ENCODE measurements at places on chromosomes 6 and 20.

GRCh38 chr6:34970488-34970887 lies 81.4 kb downstream of the ANKS1A start:
- no peak for DNase-seq

DNA sequence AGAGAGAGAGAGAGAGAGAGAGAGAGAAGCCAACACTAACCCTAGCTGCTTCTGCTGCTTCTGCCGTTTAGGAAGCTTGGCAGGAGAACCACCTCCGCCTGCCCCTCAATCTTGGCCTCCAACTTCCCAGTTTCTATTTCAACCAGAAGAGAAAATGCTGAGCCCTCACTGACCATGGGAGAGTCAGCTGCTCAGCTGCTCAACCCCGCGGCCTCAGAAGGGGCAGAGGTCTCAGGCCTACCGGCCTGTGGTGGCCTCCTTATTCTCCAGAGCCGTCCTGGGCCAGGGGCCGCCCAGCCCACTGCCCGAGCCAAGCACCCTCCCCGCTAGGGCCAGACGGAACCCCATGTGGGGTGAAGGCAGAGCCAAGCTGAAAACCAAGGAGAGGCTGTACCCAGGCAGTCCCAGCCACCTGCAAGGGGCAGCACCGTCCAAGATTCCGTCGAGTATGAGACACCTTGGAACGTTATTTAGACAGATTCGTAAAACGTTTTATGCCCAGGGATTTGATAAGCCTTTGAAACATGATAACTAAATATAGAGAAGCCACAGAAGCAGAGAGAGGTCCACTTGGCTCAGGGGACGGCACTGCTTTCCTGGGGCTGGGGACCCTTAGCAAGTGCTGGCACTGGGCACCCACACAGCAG lies 116.6 kb downstream of the DLL1 start:
- no peak for DNase-seq

- no peak for DNase-seq
These were observed 530.2 kb upstream of the MAN1A1 start for GRCh38 chr6:119879731-119880130.

DNA sequence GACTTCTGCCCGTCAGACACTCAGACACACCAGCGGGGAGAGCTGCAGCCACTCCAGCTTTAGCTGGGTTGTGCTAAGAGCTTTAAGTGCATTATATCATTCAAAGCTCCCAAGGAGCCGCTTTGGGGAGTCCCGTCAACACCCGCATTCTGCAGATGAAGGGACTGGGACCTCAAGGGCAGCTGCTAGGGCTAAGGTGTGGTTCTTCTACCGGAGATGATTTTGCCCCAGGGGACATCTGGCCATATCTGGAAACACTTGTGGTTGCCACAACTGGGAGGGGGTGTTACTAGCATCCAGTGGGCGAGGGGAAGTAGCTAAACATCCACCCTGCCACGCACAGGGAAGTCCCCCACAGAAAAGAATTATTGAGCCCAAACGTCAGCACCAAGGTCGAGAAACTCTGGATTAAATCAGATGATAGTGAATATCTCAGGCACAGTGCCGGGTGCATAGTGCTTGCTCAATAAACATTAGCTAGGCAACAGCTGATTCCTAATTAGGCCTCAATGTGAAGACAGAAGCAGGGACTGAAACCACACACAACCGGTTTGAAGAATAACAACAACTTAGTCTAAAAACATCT lies 29.6 kb downstream of the PMEPA1 start:
- DNase-seq = no peak

DNA sequence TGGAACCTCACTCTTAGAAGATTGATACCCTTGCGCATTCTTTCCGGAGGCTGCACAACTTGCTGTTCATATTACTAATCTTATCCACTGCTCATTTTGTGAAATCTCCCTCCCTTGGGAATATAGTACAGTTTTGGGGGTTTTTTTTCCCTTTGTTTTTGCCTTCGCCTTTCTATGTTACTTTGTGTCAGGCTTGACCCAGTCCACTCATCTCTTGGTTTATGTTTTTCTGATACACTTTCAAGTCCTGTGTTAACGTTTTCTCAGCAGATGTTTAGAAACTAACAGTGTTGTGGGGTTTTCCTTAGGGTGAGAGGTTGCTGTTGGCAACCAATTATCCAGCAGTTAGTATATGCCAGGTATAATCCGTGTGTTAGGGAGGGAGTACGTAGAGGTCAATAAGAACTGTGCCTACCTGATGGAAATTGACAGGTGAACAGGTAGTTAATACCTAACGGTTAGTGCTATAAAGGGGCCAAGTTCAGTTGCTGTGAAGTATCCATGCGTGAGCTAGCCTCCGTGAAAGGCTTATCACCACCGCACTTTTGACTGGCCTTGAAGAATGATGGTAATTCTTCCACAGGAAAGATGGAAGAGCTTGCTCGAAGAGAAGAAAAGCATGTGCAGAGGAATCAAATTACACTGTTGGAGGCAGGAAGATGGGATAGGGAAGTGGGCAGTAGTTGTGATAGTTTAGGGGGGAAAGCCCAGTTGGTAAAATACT lies 1.4 kb downstream of the NFYA start:
- DNase-seq = no peak

GRCh38 chr6:56677559-56677958 lies 34.9 kb upstream of the DST start:
- no peak for DNase-seq

GRCh38 chr6:7215131-7215530 lies 97.9 kb downstream of the SSR1 start:
- DNase-seq = peak; percentile 35

- DNase-seq = no peak
These were observed 4.2 kb downstream of the DOP1A start for GRCh38 chr6:83071707-83072106.

DNA sequence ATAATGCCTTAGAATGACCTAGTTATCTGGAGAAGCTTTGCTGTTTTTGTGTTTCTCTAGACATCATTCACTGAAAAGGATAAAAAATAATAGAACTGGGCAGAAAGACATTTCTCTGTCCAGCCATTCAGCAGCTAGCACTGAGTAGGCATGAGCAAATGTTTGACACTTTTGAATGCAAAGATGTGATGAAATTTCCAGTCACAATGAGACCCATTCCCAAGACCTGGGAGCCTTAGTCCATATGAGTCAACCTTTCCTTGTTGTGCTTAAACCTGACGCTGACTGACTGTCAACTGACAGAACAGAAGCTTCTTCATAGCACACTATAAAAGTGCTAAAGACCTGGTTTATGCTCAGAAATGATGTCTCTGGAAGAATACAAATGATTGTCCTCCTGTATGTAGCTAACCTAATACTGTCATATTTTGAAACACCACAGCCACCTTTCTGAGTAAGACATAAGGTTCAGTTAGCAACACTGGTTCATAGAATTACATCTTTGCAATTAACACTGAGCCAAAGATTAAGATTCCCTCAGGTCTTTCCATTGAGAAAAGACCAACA lies 17.1 kb downstream of the RALGAPA2 start:
- DNase-seq = no peak

- no peak for DNase-seq
These were observed 118.7 kb downstream of the BMP2 start for GRCh38 chr20:6886065-6886729.

DNA sequence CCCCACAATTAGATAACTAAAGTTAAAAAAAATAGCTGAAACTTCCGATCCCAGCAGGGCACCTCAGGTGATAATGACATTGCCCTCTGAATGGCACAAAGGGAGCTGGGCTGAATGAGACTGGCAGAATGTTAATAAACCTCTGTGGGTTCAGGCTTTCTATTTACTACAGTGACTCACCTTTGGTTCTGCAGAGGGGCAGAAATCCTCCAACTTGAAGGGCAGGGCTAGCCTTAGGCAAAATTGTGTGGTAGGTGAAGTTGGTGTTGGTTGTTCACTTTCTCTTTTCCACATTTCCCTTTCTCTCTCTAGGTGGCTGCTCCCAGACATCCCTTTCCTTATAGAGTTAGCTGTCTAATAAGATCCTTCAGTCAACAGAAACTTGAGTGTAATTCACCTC lies 625.2 kb downstream of the EPM2A start:
- DNase-seq = no peak

Measured in HS-27A (cell line).